Activated naive CD4-positive, alpha-beta T cell treated with anti-CD3 and anti-CD28 coated beads for 36 hours (primary cell): ENCODE measurements at places on chromosomes 2 and 18.

DNA sequence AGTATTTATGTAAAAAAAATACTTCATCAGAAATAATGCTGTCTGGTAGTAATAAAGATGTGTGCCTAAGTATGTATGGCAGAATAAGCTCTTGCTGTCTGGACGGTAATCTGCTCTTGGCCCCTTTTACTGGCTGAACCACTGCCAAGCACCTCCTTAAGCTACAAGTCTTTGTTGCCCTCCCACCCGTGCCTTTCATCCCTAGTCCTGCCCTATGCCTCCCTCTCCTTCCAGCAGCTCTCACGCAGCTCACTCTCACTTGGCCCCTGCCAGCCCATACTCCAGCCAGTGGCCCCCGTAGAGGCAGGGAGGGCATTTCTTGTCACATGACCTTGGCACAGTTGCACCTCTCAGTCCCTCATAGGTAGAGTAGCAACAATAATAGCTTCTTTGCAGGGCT, 54.5 kb upstream of the NPAS2 start:
- no peak for DNase-seq

DNA sequence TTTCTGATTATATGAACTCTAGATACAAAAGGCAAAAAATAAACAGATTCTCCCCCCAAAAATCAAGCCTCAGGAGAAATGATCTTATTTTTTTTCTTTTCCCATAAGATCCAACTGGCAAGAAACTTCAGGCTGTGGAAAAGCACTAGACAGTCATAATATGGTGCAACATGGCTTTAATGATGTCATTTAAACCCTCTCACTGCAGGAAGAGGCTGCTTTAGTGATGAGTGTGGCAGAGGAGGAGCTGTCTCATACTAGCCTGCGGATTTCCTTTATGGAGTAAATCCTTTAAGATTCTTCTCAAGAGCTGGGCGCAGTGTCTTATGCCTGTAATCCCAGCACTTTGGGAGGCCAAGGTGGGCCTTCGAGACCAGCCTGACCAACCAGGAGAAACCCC, 83.3 kb upstream of the CD28 start:
- no peak for DNase-seq

DNA sequence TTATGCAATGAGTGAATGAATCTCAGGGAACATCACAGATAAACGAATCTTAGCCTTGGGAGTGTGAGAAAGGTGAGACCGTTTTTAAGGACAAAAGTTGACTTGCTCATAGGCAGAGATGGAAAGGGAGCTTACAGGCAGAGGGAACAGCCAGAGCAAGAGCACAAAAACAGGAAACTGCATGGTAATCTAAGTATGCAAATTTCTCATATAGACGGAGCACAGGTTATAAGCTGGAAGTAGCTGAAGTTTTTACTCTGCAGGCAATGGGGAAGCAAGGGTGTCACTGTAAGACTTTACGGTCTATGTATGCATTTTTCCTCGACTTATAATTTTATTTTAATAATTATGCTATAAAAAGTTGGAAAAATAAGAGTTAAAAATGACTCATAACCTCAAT, 44.8 kb upstream of the STRN start:
- no peak for DNase-seq

GRCh38 chr2:181308766-181309515, 148.2 kb upstream of the ITGA4 start:
- DNase-seq = no peak

DNA sequence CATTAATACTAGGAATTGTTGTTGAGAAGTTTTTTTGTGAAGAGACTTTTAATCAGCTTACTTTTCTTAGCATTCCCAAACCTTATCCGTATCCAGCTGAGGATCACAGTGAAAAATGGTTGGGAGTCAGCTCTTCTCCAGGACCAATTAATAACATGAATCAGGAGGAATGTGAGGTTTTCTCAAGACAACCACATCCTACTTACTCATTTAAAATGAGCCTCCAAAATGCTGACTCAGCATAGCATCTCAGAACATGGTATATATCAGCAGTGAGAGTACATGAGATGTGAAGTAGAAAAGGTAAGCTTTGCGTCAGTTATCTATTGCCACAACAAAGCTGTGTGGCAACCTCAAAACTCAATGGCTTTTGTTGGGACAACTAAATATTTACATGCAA, 140.3 kb downstream of the NRP2 start:
- DNase-seq = no peak

DNA sequence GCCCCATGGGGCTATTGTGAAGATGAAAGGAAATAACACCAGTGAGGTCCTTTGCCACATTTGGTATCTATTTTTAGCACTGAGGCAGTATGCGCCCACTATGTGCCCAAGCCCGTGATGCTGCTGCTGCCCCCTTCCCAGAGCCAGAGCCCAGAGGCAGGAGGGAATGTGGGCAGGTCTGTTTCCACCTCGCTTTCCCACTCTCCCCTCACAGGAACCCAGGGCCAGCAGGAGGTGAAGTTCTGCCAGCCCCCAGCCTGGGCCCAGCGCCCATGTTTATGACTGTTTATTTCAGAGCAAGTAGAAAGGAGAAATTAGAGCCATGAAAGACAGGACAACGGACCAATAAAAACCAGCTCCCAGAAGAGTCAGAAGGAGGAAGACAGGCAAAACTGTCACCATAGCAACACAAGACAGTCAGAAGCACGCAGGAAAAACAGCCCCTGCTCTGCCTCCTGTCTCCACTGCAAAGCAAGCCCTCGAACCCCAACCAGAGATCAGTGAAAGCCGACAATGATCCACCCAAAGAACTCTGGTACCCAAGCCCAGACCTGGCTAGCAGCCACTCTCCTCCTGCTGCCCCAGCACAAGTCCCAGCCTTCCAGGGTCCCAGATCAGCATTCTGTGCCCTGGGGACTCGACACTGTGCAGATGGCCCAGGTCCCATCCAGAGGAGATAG, 1.4 kb downstream of the CYRIA start:
- no peak for DNase-seq

DNA sequence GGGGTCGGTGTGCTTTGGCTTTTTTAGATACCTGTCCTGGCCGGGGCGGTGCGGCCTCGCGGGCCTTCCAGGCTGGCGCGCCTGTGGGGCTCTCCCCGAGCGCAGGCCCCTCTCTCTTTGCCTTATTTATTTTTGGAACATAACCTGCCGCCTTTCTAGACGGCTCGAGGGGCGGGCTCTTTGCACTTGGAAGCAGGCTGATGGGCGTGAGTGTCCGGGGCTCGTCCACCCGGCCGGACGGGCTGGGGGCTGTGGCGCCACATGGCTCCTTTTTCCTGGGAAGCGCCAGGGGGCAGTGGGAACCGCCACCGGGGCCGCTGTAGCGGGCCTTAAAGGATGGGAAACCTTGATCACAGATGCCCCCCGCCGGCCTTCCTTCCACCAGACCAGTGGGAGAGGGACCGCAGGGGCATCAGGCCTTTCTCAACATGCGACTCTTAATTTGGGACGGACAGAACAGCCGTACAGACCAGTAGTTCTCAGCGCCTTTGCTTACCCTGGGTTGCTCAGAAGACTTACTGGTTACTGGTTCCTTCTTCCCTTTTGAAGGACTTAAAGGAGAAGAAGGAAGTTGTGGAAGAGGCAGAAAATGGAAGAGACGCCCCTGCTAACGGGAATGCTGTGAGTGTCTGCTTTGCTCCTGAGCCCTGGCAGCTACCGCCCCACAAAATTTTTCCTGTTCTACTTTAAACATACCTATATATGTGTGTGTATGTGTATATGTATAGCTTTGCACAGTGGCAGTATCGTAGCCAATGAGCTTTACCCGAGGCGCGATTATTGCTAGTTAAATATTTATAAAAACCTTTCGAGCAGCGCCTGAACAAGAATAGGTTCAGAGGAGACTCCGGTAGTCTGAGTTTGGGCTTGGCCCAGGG, 2.7 kb downstream of the PTMA start:
- no peak for DNase-seq

- DNase-seq = no peak
Measured at GRCh38 chr2:96514521-96514920, 9.4 kb upstream of the NEURL3 start.
